ENCODE measurements at places on chromosomes 5 and 9.

DNA sequence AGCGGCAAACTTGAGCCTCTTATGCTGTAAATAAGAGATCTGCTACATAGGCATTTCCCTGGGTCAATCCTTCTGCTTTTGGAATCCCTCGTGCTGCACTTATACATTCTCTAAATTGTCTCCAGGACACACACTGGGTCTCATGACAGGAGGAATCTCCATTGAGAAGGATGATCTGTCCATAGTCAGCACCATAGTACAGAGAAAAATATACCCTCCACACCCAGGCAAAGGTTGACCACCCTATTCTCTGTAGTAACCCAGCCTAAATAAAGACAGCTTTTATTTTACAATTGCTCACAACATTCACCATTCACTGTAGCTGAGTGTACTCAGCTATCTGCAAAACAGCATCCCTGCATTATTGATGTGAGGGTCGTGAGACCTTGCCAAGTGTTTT lies 111.2 kb downstream of the SV2C start:
- DNase-seq, result no peak

GRCh38 chr5:163938595-163938994 lies 433.2 kb downstream of the MAT2B start:
- DNase-seq, result no peak

GRCh38 chr9:23555851-23556250 lies 270.2 kb downstream of the ELAVL2 start:
- DNase-seq, result no peak

DNA sequence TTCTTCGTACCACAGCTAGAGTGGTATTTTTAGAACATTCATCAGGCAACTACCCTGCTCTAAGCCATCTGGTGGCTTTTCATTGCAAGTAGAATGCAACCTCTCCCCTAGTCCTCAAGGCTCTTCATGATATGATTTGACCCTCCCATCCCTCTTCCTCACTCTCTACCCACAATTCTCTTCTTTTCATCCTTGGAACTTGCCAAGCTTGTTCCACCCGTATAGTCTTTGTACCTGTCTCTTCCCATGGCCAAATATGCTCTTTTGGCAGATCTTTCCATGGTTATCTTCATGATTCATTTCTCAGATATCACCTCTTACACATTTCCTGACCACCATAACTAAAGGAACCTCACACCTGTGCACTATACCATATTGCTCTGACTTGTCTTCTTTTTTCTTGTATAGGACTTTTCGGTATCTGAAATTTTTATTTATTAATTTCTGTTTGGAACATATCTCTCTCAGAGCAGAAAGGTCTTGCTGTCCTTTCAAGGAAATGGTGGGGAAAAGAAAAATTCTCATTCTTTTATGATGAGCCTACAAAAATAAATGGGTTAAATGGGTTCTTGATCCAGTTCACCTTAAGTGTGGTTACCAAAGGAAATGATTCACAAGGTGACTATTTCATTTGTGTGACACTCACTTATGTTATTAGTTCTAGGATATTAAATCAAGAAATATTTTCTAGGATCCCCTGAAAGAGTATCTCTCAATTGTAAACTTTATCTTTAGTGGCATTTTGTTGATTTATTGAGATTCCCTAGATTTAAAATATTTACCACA lies 3.7 kb upstream of the CD274 start:
- DNase-seq, result no peak

GRCh38 chr5:27592231-27592630 lies 553.8 kb upstream of the CDH9 start:
- DNase-seq, result no peak

- DNase-seq, result no peak
These were observed 177.8 kb downstream of the TTLL11 start for GRCh38 chr9:121915304-121915625.

DNA sequence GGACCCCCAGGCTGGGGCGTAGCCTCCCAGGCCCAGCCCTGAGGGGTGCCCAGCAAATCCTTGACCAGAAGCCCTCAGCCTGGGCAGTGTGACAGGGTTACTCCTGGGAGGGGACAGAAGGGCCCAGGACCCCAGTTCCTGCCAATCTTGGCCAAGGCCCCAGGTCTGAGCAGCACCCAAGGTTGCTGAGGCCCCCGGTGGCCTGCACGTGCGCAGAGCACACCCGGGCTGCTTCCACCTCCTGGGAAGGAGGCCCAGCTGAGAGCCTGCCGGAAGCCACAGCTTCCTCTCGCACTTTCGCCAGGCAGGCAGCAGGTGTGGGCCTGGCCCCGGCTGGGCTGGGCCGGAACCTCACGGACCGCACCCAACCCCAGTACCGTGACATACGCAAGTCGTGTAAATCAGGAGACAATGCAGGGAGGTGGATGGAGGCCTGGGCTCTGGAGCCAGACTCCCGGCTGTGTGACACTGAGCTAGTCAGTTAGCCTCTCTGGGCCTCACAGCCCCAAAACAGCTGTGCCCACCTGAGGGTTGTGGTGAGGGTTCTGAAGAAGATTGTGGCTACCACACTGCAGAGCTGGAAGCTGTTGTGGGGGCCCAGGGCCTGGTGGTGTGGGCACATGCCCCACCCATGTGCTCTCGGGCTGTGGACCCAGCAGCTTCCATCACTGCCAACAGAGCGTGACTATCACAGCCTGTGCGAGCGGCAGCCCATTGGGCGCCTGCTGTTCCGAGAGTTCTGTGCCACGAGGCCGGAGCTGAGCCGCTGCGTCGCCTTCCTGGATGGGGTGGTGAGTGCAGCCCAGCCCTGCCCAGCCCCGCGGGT lies 5.1 kb downstream of the GRK6 start:
- no peak for DNase-seq

Data from activated CD4-positive, alpha-beta T cell treated with anti-CD3 and anti-CD28 coated beads for 24 hours (primary cell).